ENCODE measurements at places on chromosomes 3 and 15.

DNA sequence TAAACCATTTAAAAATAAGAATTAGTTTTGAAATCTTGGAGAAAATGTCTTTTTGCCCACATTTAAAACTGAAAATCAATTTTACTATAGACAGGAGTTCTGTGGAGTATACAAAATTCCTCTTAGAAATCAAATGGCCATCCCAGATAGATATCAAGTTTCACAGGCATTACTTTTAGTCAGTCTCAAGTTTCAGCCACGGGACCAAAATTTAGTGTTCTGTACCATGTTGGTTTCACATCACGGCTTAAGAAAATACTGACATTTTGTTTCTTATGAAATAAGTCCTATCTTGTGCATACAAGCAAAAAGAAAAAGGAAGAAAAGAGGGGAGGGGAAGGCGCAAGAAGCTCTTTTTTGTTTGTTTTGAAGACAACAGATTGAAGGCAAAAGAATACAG, 45.7 kb downstream of the EIF2AK4 start:
- no peak for DNase-seq

- DNase-seq, result no peak
These were observed 170.7 kb downstream of the UBE3A start for GRCh38 chr15:25268166-25268565.

GRCh38 chr3:190616637-190617036, 102.8 kb downstream of the IL1RAP start:
- DNase-seq, result no peak

DNA sequence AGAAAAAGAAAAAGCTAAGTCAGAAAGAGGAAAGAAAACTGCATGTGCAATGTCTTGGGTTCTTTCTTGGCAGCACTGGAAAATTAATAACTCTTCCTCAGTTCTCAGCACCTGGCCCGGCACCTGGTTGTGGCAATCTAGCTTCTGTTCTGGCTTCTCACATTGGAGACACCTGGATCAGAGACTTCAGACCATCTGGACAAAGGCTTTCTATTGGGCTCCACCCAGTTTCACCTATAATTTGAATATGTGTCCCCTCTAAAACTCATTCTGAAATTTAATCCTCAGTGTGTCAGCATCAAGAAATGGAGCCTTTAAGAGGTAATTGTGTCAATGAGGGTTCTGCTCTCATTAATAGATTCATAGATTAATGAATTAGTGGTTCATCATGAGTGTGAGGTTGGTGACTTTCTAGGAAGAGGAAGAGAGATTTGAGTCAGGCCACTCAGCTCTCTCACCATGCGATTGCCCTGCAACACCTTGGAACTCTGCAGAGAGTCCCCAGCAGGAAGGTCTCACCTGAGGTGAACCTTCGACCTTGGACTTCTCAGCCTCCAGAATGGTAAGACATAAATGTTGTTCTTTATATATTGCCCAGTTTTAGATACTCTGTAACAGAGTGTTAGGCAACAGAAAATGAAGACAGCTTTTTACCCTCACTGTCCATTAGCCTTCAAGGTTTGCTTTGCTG, 679.9 kb downstream of the NTRK3 start:
- DNase-seq, result no peak

GRCh38 chr3:72329354-72329753, 518.9 kb downstream of the SHQ1 start:
- no peak for DNase-seq

- peak; percentile 41 for DNase-seq
These were observed 129.4 kb downstream of the VGLL4 start for GRCh38 chr3:11514191-11514821.

Data from SW 1271 (cell line).